Forelimb muscle (tissue), 1 donor: ENCODE measurements at places on chromosomes 12 and 14. TPM values are rescaled to one million over a fixed set of nuclear protein-coding genes. Genes with fewer than 3 reads are reported as not detected.
A peak's percentile ranks its signal among the peaks of the same experiment; 100 is the strongest.

The GDF3 gene
- not detected for polyA plus RNA-seq

The RARG gene
- 22.5 TPM for polyA plus RNA-seq

The CLEC6A gene
- polyA plus RNA-seq, result not detected

The BBOF1 gene
- polyA plus RNA-seq, result 6.6 TPM

The RPGRIP1 gene
- 0.82 TPM for polyA plus RNA-seq

The TOMM20L gene
- 0.43 TPM for polyA plus RNA-seq

GRCh38 chr12:75476071-75476470 lies 4.5 kb upstream of the GLIPR1 start:
- no peak for DNase-seq

DNA sequence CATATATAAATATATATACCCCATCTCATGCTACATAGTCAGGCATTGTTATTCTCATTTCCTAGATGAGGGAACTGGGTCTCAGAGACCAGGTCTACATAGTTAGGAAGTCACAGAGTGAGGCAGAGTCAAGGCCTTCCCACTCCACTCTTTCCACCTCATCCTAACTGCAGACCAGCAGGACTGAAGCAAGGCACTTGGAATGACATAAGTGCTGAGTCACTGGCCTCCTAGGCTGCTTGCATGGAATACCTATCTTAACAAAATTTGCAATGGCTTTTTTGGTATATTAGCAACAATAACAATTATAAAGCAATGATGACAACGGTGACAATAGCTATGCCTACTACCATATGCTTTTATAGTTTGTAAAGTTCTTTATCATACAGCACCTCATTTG lies 5.4 kb upstream of the ANO4 start:
- DNase-seq, result no peak

DNA sequence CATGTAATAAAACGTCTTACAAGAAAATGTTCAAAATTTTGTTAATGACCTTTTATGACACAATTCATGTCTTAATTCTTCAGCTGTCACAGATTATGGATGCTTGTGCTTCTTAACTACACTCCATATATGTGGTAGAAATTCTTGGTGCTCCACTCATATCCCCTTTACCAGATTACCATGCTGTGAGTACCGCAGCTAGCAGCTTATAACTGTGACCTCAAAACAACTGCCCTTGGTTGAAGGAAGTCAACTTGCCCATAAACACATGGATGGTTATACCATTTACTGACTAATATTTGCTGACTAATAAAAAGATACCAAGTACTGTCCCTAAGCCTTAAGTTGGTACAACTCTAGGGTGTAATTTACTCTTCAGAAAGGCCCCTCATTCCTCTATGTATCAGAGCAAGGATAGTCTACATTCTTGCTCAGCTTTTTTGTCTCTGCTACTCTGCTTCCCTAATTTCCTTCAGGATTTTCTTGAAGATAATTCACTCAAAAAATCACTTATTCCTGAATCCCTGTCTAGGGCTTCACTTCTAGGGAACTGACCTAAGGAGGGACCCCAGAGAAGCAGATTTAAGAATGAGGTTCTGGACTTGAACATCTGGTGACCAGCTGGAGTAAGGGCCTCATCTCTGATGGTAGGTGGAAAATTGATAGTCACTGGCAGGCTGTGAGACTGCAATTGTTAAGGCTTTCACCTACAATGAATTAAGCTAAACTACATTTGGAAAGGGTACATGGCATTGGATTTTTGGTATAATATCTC lies 152.3 kb downstream of the SLC6A15 start:
- no peak for DNase-seq

DNA sequence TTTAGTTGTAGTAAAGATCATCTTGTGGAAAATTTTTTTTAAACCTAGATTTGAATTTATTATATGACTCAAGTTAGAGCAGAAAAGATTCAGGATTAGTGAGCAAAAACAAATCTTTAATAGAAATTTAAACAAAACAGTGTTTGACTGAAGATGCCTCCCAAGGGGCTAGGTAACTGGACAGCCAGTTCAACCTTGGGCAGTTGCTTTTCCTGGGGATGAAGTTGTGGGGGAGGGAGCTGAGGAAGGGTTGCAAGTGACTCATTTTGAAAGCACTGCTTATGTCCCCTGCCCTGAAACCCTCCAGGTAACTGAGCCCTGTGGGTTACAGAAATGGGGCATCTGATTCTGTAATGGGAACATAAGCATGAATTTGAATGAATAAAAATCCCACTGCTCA lies 13.1 kb downstream of the CFAP54 start:
- DNase-seq, result no peak

DNA sequence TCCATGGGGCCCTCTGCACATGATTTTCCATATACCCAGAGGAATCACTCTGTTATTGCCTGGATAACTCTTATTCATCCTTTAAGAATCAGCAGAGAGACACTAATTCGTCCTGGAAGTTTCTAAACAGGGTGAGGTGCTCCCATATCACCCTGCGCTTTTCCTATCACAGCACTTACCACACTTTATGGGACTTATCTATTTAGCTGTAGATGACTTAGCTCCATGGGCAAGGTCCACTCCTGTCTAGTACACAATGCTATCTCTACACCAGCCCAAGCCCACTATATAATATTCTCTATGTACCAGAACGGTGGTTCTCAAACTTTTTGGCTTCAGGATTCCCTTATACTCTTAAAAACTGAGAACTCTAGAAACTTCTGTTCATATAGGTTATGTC lies 111.7 kb downstream of the EFCAB11 start:
- no peak for DNase-seq

- DNase-seq, result no peak
Measured at GRCh38 chr12:108727868-108728735, 3.2 kb downstream of the CORO1C start.

DNA sequence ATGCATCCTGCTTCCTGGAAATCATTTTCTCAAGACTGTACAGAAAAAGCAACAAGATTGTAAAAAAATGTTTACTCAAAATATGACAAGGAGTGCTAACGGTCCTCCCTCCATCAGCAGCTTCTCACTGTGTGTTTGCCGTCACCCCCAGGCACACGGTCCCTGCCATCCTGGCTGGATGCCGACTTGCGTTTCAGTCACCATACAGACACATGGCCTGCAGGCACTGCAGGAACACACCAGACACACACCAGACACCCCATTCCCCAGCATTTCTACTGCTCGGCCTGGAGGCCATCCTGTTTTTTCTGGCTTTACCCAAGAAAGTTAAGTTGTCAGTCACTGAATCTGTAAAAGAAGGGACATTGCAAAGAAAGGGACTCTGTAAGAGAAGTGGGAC lies 10.8 kb downstream of the KCNK10 start:
- no peak for DNase-seq

DNA sequence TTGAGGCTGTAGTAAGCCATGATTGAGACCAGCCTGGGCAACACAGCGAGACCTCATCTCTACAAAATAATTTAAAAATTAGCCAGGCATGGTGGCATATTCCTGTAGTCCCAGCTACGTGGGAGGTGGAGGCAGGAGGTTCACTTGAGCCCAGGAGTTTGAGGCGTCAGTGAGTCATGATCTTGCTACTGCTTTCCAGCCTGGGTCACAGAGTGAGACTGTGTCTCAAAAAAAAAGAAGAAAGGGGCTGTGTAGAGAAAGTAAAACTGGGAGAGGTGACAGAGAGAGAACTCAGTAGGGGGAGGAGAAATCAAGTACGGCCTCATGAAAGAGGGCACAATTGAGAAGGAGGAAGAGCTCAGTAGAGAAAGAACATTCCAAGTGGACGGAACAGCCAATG lies 12.4 kb downstream of the TECPR2 start:
- DNase-seq, result no peak

DNA sequence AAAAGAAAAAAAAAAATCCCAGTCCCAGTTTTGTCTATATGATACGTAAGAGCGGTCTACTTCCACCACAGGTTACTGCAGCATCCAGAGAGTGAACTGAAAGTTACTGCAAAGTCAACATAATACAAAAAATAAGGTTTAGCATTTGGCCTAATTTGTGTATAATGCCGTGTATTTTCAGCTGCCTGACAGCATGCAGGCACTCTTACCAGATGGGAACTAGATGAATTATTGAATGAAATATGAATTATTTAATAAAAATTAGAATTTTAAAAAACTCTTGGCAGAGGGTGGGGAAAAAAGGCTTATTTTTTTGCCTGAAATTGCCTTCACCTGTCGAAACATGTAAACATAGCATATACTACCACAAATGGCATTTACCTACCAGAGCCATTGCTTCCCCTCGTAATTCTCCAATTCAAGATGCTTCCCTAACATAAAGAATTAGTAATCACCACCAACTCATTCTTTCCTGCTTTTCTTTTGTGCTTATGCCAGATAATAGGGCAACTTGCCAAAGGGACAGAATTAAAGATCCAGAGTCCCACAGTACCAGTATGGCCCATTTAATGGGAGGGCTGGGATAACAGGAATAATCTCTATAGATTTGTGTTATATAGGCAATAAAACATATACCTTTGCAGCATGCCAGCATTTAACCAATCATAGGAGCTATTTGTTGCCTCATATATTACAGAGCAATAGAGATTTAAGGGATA lies 31.1 kb downstream of the ATF7 start:
- DNase-seq, result no peak

- DNase-seq, result no peak
Measured at GRCh38 chr12:123914726-123915333, 57.8 kb downstream of the CCDC92 start.

DNA sequence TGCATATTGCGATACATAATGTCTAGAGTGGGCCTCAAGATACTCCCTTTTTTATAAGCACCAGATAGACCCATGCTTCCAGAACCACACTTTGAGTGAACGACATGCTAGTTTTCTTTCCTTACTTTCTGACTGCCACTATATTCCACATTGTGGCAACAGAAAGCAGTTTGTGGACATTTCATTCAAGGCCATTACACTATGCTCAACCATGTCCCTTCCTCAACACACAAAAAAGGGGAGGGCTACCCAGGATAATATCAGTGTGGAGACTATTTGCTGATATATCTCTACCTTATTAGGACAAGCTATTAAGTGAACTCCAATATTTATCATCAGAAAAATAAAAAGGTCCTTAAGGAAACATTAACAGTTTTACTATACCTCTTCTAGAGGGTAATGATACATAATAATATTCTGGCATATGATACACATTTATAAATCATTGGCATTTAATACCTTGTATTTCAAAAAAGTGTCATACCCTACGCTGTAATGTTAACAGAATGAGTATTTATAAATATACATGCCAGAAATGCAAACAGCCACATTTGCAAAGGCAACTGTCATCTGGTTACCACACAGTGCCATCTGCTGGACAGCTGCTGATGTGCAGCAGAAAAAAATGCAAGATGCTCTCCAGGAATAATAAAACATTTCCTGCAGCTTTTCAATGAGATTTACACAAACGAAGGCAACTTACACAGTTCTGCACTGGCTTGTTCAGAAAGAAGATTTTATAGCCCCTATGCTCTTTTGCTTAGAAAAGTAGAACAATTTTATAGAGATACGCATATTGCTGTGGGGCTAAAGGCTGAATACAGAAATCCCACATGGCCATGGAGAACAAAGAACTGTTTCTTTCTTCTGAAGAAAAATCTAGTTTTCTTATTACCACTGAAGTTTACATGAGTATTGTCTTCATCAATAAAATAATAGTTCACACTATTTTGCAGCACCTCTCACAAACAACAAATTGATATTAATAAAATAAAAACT lies 182.2 kb upstream of the GRIP1 start:
- peak; percentile 47 for DNase-seq

GRCh38 chr14:105326568-105326867 lies 12.0 kb downstream of the PACS2 start:
- DNase-seq, result no peak

DNA sequence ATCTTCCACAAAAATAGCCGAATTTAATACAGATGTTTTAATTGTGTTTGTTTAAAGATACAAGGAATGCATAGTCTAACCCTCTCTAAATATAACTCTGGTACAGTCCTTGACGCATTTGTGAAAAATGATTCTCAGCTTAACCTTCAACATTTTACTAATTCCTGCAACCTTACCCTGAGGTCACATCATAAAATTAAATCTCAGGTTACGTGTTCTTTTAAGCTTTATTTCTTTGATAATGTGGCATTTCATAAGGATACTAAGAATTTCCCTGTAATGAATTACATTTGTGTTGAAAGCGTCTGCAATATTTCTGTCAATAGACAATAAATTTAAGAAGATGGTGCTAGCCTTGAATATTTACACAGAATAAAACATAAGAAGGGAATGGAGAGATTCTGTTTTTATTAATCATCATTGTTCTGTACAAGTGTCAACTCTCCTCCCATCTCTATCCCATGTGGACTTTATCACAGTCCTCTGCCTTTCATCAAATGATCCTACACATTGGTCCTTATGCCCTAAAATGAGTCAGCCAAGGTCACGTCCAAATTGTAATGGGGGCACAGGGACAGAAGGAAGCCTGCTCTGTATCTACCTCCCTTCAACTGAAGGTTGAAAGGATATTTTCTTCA lies 769.3 kb upstream of the FLRT2 start:
- DNase-seq, result no peak

GRCh38 chr12:82609234-82609914 lies 77.3 kb upstream of the TMTC2 start:
- no peak for DNase-seq

DNA sequence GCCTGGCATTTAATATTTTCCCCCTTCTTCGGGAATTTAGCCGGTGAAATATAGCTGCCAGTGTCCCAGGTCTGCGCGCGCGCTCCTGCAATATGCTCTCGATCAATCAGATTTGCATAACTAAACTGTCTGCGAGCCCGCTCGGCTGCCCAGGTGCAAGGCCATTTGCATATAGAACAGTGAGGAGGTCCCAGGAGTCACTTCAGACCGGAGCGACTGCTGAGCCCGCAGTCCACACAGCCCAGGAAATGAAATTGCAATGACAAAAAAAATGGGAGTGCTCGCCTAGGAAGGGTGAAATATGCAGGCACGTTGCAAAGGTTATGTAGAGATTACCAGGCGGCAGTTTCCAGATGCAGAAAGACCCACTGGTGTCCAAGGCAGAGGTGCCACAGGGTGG lies 228.5 kb downstream of the VRK1 start:
- no peak for DNase-seq

- no peak for DNase-seq
Measured at GRCh38 chr12:63382930-63383329, 231.9 kb upstream of the AVPR1A start.

GRCh38 chr14:85987907-85988306 lies 458.0 kb downstream of the FLRT2 start:
- no peak for DNase-seq

DNA sequence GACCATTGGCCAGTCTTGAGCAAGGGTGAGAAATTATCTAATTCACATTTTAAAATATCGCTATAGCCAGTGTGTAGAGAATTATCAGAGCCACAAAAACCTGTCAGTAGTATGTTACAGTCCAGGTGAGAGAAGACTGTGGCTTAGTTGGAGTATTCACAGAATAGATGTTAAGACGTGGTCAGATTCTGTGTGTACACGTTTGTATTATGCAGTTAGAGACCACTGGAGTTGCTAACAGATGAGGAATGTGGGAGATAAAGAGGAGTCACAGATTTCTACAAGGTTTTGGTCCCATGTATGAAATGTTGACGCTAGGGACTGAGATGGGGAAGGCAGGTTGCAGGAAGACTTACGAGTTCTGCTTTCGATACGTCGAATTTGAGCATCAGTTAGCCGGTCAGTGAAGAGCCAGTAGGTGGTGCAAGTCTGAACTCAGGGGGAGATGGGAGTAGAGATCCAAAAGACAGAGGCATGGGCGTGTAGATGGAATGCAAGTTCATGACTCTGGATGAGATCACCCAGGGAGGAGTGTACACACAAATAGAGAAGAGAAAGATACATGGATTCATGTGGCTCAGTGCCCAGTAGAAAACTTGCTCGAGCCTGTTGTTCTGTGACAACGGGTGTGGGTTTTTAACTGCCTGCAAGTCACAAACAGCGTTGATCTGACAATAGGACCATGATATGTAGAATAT lies 114.8 kb upstream of the FLRT2 start:
- peak; percentile 89 for DNase-seq
